ENCODE measurements at places on chromosomes 1 and 21.

DNA sequence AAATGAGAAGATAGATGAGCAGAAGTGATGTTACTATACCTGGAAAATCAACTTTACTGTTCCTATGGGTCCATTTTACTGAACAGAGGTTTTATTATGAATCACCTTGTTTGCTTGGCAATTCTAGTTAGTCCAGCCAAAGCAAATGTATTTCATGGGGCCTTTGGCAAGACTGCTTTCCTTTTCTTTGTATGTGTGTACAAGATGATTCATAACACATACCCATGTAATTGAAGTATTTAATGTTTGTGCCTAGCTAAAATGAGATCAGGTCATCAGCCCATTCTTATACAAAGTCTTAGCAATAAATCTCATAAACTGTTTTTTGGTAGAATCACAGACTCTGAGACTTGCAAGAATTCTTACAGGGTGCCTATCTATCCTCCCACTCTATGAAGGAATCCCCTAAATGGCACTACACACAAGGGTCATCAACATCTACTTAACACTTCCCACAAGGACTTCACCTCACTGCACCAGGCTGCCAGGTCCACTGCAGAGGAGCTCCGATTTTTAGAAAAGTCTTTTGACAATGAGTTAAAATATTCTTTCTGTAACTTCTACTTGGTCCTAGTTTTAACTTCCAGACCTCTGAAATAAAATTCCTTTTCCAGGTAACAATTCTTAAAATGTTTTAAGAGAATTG lies 58.5 kb downstream of the LPAR3 start:
- DNase-seq, result no peak

DNA sequence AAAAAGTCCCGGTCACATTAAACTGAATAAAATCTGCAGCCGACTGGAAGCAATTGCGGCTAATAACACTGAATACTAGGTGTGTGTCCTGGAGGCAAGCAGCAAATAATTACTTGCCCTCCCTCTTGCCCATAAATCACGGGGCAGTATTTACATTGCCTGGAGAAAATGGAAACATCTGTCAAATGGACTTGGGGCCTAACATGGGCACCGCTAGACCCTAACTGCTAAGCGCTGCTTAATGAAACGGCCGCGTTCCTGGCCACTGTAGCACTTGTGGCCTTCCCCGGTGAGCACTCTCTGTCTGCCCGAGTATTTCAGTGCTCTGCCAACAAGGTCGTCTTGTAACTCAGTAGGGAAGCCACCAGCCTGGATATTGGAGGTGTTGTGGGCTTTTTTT lies 23.9 kb upstream of the KNCN start:
- DNase-seq, result no peak

DNA sequence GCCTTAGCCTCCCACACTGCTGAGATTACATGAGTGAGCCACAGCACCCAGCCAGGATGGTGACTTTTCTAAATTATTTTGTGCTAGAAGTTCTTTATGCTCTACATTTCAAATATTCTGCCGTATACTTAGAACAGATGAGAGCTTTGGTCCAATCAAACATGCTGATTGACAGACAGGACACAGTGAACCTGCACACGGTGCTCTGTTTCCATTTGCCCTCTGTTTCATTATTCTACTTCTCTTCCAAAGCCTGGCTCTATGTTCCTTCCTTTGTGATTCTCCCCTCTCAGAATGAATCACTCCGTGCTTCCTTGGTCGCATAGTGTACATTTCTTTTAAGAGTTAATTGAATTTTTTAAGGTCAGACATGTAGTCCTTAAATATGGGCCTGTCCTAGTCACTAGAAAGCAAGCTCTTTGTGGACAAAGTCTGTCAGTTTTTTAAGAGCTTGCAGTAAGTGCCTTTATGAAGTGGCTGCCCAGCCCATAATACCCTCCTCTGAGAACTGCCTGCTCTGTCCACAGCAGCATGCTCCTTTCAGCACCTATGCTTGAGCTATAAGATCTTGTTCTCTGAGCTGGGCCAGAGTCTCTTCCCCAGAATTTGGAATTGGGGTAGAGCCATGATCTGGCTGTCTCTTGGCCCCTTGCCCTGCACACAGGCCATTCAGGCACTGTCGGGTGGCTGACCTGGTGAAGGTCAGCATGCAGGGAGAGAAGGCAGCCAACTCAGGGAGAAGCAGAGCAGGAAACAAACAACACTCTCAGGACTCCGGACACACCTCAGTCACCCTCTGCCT lies 66.8 kb upstream of the SLC44A3 start:
- DNase-seq, result no peak

GRCh38 chr1:244865028-244865371 lies 657 bp upstream of the HNRNPU start:
- peak; percentile 48 for DNase-seq

DNA sequence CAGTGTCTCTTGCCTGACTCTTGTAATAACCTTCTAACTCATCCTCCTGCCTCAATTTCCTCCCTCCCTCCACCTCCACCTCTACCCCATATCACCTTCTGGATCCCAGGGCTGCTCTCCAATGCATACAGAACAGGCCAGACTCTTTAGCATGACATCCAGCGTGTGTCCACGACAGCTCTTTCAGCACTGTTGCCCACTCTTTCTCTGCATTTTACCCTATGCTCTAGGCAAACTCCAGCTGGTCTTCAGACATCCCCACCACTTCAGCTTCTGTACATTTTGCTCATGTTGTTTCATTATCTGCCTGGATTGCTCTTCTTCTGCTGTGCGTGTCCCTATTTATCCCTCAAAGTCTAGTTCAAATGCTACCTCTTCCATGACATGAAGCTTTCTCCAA lies 4.8 kb downstream of the INKA2 start:
- DNase-seq, result no peak

- no peak for DNase-seq
These were observed 32.4 kb downstream of the CYYR1 start for GRCh38 chr21:26540651-26541050.

GRCh38 chr1:11054666-11055065 lies 5.2 kb downstream of the SRM start:
- DNase-seq, result no peak

DNA sequence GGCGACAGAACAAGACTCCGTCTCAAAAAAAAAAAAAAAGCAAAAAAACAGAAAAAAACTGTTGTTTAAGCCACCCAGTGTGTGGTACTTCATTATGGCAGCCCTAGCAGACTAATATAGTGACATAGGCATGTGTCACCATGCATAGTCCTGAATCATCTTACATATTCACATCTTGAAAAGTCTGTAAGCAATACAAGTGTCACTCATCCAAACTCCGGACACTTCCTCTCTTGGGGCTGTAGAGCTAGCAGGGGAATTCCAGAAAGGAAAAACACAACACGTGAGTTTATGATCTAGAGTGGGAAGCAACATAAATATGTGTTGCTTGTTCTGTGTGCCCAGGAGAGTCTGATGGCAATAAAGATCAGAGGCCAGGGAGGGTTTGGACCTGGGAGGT lies 81.6 kb upstream of the KCNE2 start:
- DNase-seq, result no peak

DNA sequence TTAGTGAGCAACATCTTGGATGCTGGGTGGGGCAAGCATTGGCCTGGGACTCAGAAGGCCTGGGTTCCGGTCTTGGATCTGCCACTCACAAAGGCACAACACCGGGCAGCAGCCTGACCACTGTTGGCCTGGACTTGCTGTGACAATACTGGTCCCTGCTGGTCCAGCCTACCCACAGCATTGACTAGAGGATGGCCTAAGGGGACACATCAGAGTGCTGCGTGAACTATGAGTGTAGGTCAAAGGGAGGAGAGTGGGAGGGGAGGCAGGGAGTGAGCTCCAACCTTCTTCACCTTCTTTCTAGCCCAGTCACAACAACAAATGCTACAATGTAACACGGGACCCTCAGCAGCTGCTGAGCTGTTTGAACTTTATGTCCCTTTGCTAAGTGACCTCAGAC lies 31.1 kb downstream of the TMEM50A start:
- DNase-seq, result no peak

DNA sequence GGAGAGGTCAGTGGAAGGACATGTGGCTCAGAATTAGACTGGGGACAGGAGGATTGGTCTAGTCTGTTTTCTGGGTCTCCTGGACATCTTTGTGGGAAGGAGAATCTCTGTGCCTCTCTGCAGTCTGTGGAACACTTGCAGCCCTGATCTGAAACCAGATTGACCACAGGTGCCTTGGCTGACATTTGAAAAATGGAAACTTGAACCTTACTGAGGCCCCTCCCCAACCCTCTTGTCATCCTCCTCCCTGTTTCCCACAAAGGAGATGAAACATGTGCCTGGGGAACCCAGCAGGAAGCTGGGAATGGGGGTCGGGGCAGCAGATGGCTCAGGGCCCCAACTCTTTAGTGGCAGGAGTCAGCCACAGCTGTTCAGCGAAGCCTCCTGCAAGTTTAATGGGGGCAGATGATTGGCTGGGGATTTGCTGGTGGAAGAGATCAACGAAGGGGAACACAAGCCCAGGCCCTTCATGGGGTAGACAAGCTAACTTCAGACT lies 18.1 kb downstream of the VASH2 start:
- peak; percentile 16 for DNase-seq

GRCh38 chr1:195979646-195980045 lies 628.6 kb downstream of the KCNT2 start:
- DNase-seq, result no peak

DNA sequence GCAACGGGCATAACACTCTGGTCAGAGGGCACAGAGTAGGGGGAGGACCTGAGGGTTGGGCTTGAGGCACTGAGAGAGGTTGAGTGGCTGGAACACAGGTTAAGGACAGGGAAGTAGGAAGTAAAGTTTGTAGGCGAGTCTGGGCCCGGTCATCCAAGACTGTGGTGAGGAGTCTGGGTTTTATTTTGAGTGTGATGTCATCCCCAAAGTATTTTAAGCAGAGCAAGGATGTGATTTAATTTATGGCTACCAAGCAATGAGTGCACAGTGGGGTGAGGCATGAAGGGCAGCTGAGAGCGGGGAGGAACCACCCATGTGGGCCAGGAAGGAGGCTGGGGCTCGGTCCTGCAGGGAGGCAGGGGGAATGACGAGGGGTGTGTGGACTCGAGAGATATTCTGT lies 11.2 kb upstream of the VWA5B1 start:
- no peak for DNase-seq

GRCh38 chr1:248388426-248388825 lies 12.9 kb downstream of the OR2T6 start:
- DNase-seq, result no peak

DNA sequence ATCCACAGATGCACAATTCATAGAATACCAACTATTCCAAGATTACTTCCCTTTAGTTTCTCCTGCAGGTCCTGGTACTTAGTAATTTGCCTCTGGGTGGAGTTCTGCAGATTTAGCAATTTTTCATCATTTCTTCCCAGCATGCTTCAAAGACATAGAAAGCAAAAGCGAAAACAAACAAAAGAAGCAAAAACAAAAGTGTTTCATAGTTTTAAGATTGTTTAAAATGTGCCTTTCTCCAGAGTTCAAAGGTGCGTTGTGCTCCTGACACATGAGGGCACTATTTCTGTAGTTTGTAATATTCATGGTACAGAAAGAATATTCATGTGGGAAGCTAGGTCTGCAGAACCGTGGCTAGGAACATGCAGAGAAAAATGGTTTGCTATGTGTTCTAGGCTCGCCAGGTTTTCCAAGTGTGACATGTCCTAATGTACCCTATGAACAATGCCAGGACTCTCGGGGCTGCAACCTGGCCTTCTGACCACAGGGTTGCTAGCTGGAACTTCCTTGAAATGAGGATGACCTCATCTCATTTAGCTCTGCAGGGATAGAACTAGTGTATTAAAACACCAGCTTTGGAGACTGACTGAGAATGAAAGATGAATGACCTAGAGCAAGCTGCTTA lies 30.0 kb upstream of the RCSD1 start:
- peak; percentile 77 for DNase-seq

DNA sequence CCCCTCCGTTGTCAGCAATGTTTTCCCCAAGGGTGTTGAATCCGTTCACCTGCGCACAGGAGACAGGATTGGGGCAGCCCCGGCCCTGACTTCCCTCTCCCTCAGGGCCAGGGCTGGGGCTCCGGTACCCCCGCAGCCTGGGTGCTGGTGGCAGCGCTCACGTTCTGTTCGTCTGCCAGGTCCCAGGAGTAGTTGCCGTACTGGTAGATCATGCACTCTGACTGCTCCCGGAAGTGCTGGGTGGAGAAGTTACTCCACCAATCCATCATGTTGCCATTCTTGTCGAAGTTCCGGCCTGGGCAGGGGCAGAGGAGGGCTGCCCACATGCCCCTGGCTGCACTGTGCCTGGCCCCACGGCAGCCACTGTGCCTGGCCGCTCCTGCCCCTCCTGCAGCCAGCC lies 6.1 kb downstream of the PRXL2B start:
- no peak for DNase-seq

- no peak for DNase-seq
These were observed 207.3 kb downstream of the SLC45A1 start for GRCh38 chr1:8525216-8525557.

GRCh38 chr1:45722809-45723208 lies 27.6 kb downstream of the IPP start:
- DNase-seq, result no peak

- DNase-seq, result no peak
These were observed 437.8 kb downstream of the LTN1 start for GRCh38 chr21:28554660-28555475.

GRCh38 chr1:11337580-11338073 lies 64.6 kb downstream of the UBIAD1 start:
- peak; percentile 74 for DNase-seq

DNA sequence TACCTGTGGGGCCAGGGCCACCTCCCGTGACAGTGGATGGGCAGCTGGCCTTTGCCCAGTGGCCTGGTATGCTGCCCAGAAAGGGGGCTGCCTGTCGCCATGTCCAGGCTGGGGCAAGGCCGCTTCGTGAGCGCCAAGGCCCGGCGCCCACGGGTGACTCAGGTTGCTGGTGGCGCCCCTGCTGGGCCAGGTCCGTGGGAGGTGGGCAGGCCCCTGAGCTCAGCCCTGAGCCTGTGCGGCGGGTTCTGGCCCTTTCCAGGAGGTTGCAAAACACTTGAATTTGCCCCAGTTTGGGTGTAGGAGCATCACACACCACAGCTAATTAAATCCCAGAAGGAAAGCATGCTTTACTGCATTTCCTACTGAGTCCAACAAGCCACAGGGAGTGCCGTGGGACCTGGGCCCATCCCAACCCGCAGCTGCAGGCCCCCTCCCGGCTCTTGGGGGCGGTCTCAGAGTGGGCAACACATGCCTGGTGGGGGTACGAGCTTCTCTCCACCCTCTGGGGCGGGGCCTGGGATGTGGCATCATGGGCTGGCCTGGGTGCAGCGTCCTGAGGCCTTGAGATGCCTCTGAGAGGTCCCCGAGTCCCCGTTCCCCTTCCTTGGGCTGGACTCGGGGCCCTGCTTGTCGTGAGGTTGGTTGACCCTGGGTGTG lies 159.8 kb downstream of the PEX14 start:
- no peak for DNase-seq

- no peak for DNase-seq
These were observed 14.1 kb downstream of the SYNJ1 start for GRCh38 chr21:32713726-32714125.
